Fibroblast of the aortic adventitia (primary cell): ENCODE measurements at places on chromosomes 1 and 21.

DNA sequence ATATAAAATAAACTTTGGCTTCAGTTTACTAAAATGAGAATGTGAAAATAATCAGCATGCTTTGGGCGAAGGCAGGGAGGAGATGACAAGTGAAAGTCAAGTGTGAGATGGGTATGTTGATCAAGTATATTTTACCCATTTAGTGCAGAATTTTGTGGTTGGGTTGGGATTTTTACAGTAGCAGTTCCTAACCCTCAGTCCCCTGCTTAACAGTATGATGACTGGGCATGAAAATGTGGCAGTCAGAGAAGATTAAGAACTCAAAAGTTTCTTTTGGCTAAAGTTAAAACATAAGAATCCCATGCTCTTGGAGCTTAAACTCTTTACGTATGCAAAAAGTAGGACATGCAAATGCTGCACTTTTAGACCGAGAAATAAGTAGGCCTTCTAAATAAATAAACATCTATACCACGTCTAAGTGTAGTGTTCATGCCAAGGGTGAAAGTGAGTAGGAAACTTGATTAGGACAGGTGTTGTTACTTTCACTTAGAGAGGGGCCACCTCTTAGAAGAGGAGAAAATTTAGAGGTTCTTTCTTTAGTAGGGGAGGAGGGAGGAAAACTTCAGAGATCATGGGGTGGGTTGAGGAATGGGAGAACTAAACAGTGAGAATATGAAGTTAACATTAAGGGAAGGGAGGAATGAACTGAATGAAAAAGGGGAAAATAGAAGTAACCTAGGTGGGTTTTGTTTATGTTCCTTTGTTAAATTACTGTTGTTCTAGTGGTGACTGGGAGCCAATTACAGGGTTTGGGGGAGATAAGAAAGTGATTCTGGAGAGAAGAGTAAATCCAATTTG, 127.8 kb downstream of the OSBPL9 start:
- no peak for DNase-seq

DNA sequence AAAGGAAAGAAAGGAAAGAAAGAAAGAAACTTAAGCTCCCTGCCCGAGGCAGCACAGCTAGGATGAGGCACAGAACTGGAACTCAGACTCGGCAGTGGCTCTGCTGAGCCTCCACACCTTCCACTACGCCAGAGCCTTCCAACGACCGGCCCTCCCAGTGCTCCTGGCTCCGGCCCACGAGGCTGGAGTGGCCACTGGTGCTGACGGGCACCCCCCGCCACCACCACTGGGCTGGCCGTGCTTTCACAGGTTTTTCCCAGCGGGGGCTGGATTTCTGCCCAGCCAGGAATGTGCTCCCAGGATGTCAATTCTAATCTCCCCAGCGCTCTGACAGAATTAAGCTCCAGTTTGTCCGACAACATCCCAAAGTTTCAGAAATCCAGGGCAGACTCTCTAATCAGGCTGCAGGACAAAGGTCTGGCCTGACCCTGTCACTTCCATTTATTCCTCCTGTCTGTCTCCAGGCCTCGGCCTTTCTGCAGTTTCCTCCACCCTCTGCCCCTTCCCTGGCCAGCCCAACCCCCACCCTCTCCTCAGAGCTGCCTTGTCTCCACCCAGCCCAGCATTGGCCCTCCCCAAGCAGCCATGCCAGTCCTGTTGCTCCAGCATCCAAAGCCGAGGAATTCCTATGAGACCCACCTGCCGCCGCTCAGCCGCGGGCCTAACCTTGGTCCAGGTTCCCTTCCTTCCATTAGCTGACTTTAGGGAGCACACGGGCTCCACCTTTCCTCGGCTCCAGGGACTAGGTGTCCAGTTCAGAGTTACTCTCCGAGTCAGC, 81.9 kb downstream of the CASZ1 start:
- no peak for DNase-seq

DNA sequence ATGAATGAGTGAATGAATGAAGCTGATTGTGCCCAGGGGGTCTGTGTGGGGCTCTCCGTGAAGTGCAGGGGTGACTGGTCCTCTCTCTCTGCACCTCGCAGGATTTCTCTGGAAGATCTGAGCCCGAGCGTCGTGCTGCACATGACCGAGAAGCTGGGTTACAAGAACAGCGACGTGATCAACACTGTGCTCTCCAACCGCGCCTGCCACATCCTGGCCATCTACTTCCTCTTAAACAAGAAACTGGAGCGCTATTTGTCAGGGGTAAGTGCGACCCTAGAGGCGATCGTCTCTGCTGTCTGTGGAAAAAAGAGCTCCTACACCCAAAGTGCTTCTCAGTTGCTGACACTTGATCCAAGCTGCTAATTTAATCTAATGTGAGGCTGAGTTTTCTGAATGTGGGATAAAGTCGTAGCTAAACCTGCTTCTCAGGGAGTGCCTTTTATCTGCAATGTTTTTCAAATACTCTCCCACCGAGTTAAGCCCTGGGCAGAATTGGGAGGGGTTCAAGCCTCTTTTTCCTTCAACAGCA, 101.7 kb downstream of the HUNK start:
- DNase-seq = no peak

GRCh38 chr1:2021550-2021949, 2.4 kb downstream of the GABRD start:
- no peak for DNase-seq

GRCh38 chr21:24112020-24112419, 1495.3 kb downstream of the MRPL39 start:
- DNase-seq = no peak

- DNase-seq = no peak
Observed at GRCh38 chr1:31798086-31798432, 17.8 kb downstream of the SPOCD1 start.
